ENCODE measurements at places on chromosomes 3 and 15.
A peak's percentile ranks its signal among the peaks of the same experiment; 100 is the strongest.

- DNase-seq: no peak
These were observed 1.5 kb downstream of the CELF6 start for GRCh38 chr15:72318408-72318942.

GRCh38 chr3:373193-373779 is 176.7 kb downstream of the CHL1 start:
- DNase-seq: no peak

- DNase-seq: no peak
These were observed 32.7 kb downstream of the GNB4 start for GRCh38 chr3:179418610-179419009.

DNA sequence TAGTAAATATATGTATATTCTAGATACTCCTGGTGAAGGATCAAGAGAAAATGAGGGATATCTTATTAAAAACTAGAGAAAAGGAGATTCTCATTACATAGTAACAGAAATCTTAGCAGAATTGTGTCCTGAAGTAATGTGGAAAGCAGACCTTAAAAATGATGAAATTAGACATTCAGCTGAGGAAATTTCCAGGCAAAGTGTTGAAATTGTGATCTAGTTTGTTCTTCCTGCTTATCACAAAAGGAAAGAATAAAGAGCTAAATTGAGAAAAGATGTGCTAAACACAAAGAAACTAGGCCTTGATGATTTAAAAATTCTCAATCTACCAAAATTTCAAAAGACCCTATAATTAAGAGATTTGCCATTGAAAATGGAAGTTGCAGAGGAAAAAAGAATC is 362.6 kb upstream of the PLSCR5 start:
- no peak for DNase-seq

DNA sequence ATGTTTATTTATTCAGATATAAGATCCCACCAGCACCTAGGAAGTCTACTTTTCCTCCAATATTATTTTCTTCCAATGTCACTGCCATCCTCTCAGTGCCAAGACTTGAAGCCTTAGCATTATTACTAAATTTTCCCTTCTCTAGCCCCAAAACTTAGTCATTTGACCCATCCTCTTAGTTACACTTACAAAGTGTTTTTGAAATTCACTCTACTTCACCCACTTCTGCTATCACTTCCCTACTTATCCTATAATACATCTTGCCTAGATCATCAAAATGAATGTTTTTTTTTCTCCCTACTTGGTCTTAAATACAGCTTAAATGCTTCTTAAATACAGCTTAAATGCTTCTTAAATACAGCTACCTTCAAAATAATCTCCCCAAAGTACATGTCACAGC is 376.6 kb downstream of the RSL24D1 start:
- no peak for DNase-seq

GRCh38 chr3:58324391-58325390 is 8.0 kb upstream of the PXK start:
- no peak for DNase-seq

- peak; percentile 94 for DNase-seq
These were observed 759 bp downstream of the WDR6 start for GRCh38 chr3:49007771-49008528.

GRCh38 chr15:68145706-68146105 is 59.4 kb downstream of the CALML4 start:
- DNase-seq: peak; percentile 19
